ENCODE measurements at places on chromosomes 11 and 22. TPM values are rescaled to one million over a fixed set of nuclear protein-coding genes. Genes with fewer than 3 reads are reported as not detected.
A peak's percentile ranks its signal among the peaks of the same experiment; 100 is the strongest.

Gene PTPRCAP
- 4.0 TPM for total RNA-seq

Gene RAB38
- total RNA-seq, result 17.5 TPM

Gene SGSM1
- total RNA-seq, result 4.1 TPM

DNA sequence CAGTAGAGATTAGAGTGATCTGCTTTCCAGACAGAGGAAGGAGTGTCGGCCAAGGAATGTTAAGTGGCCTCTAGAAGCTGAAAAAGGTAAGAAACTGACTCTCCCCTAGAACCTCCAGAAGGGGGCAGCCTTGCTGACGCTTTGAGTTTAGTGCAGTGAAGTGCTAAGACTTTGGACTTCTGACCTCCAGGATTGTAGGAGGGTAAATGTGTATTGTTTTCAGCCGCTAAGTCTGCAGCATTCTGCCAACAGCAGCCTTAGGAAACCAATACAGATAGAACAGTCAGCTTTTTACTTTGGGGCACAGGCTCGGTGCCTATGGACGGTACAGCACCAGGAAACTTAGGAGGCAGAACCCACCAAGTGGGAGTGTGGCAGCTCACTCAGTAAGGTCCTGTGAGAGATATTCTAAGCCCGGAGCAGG lies 3.6 kb upstream of the TBC1D22A start:
- DNase-seq, result peak; percentile 70

Gene VSIG2
- 0.71 TPM for total RNA-seq

DNA sequence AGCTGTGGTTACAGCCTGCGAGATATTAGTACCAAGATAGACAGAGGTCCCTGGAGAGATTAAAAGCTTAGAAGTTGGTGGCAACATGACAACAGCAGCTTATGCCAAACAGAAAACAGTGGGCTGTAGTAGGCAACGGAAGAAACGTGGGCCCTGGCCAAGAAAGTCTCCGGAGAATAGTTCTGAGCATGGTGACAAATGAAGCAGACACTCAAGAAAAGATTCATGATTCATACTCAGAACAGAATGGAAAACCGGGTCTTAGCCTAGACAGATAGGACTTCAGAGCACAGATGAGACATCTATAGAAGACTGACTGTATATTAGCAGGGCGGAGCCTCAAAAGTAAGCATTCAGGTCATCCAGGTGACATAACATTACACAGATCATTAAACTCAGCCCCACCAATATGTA lies 727.4 kb downstream of the ETS1 start:
- no peak for DNase-seq

Gene SPA17
- 3.5 TPM for total RNA-seq

Gene OR10A2
- not detected for total RNA-seq

Measured in WTC11 (cell line).